ENCODE measurements at places on chromosomes 2 and 18. TPM values are rescaled to one million over a fixed set of nuclear protein-coding genes. Genes with fewer than 3 reads are reported as not detected.

The EPHA4 gene
- polyA plus RNA-seq, result 9.5 TPM

The PGAP1 gene
- 0.25 TPM for polyA plus RNA-seq

The RMDN2 gene
- 6.8 TPM for polyA plus RNA-seq

The KCMF1 gene
- polyA plus RNA-seq, result 58.3 TPM

DNA sequence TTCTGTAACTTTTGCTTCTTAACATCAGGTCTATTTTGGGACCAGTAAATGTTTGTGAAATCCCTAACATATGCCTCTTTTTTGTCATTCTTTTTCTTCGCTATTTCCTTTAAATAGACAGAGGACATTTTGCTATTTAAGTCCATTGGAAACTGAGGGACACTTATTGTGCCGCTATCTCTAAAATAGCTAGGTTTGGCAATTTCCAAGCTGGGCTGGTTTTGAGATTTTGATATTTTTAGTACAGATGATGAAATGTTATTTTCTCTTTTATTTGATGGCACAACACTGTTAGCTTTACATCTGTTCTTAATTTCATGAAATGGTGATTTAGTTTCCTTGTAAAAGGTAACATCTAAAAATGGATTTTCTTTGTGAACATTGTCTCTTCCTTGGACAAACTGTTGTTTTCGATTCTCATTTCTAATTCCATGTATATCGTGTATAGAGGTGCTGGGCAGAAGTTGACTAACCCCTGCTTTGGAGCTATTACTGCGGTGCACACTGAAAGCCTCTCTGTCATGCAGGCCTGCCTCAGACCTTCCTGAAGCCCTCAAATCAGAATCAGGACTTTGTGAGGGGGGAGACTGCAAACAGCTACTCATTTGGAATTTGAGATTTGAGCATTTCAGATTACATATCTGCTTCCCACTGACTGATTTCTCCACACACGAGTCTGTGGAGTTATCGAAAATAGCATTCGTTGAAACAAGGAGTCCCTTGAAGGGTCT is 594 bp downstream of the RAD51AP2 start:
- H3K4me3 ChIP-seq, result no peak overlapping the region
- no peak for DNase-seq
- peaks cover 11% of the 10 kb centered on the region for H3K4me1 ChIP-seq
- no peaks in the 10 kb centered on the region for H3K27me3 ChIP-seq
- H3K27ac ChIP-seq, result no peak overlapping the region

GRCh38 chr18:39730606-39731005 is 2165.0 kb upstream of the CELF4 start:
- H3K36me3 ChIP-seq, result no peaks in the 10 kb centered on the region
- H3K27ac ChIP-seq, result no peak overlapping the region
- no peaks in the 10 kb centered on the region for H3K4me1 ChIP-seq
- H3K27me3 ChIP-seq, result no peaks in the 10 kb centered on the region
- no peak for DNase-seq
- no peak overlapping the region for H3K4me3 ChIP-seq

- H3K27me3 ChIP-seq, result no peaks in the 10 kb centered on the region
- no peak overlapping the region for H3K27ac ChIP-seq
- H3K4me3 ChIP-seq, result no peak overlapping the region
- no peaks in the 10 kb centered on the region for H3K36me3 ChIP-seq
- peaks cover 3% of the 10 kb centered on the region for H3K4me1 ChIP-seq
- DNase-seq, result no peak
Observed at GRCh38 chr2:71045865-71046548, 22.4 kb upstream of the NAGK start.

DNA sequence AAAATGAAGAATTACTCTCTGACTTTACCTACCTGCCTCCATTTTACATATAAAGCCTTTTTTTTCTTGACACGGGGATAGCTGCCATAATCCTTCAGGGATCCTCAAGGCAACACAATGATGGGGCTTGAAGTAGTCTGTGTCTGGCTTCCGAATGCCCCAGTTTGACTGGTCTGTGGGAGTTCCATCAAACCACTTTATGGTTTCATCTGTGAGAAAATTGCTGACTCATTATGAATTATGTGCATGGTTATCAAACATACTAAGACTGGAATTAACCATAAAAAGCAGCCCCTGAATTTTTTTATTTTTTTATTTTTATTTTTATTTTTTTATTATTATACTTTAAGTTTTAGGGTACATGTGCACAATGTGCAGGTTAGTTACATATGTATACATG is 117.5 kb downstream of the PLA2R1 start:
- DNase-seq, result no peak
- no peaks in the 10 kb centered on the region for H3K27me3 ChIP-seq
- no peak overlapping the region for H3K27ac ChIP-seq
- no peaks in the 10 kb centered on the region for H3K4me1 ChIP-seq
- no peak overlapping the region for H3K4me3 ChIP-seq

DNA sequence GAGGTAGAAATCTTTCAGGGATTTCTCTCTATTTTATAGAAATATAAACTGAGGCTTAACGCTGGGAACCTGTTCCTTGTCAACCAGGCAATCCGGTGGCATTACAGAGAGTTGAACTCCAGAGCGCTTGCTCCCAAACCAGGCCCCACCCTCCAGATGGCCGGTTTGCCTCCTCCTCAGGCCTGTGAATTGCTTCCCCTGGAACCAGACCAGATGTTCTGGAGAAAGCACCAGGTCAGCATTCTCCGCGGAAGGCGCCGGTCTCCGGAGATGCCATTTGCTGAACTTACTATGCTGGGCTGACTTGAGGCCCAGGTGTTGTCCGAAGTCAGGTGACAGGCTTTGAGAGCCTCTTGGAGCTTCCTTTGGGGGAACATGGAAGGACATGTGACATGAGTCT is 17.2 kb downstream of the TNP1 start:
- no peaks in the 10 kb centered on the region for H3K27me3 ChIP-seq
- no peaks in the 10 kb centered on the region for H3K36me3 ChIP-seq
- H3K4me1 ChIP-seq, result no peaks in the 10 kb centered on the region
- H3K4me3 ChIP-seq, result no peak overlapping the region
- no peak for DNase-seq

DNA sequence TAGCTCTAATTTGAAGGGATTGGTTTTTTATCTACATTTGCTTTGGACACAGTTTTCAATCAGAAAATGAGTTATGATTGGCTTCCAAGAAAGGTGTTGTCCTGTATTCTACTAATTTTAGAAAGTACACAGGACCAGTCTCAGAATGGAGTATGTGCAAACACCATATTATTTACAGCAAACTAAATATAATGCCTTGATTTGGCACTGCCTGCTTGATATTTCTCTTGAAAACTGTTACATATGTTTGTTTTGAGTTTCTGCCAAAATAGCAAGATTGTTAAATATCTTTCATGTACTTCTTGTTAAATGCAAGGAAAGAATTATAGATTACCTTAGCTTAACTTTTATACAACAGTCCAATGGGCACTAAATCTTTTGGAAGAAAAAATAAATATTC is 694.9 kb downstream of the KCNJ3 start:
- no peak overlapping the region for H3K4me3 ChIP-seq
- no peaks in the 10 kb centered on the region for H3K36me3 ChIP-seq
- no peaks in the 10 kb centered on the region for H3K27me3 ChIP-seq
- no peak overlapping the region for H3K27ac ChIP-seq
- H3K4me1 ChIP-seq, result no peaks in the 10 kb centered on the region
- no peak for DNase-seq
